ENCODE measurements at places on chromosomes 12 and 14. TPM values are rescaled to one million over a fixed set of nuclear protein-coding genes. Genes with fewer than 3 reads are reported as not detected.

The SLCO1C1 gene
- total RNA-seq = not detected

The RNASE1 gene
- not detected for total RNA-seq

The PLEK2 gene
- total RNA-seq = not detected

The TAS2R7 gene
- total RNA-seq = not detected

The YARS2 gene
- total RNA-seq = 33.7 TPM

The AQP6 gene
- total RNA-seq = 0.79 TPM

The PRH2 gene
- not detected for total RNA-seq

The CD9 gene
- total RNA-seq = not detected

DNA sequence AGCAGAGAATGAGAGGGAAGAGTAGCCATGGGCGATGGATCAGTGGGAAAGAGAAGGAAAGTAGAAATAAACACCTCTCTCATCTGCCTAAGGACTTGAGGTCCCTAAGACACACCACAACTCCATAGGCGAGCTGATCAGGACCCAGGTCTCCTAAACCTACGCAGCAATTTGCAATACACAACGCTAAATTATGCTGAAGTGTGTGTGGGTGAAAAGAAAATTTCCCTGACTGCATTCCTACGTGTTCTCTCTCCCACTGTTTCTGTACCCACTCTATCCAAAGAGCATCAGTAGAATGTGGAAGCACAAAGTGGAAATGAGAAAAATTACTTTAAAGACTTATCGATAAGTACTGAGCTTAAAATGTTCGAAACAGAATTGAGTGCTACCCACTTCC, 88.9 kb downstream of the RPS29 start:
- DNase-seq = no peak

DNA sequence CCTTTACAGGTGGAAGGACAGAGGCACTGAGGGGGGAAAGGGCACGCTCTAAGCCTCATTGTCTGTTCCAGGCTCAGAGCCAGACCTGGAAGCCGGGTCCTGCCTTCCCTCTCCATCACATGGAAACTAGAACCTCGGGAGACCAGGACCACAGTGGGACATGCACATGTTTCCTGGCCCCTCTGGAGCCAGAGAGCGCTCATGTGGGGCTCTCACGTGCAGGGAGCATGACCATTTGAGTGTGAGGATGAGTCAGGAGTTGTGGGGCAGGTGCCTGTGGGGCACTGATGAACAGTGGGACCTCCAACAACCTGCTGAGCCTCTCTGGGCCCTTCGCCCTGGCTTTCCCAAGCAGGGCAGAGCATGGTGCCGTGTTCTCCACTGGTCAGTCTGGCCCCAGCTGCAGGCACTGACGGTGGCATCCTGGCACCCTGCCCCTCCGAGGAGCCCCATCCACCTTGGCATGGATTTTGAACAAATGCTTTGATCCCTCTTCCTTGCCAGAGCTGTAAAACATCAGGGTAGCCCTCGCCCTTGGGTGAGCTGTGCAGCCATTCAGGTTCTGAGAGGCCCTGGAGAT, 100.2 kb downstream of the RIN3 start:
- DNase-seq = no peak

GRCh38 chr14:34502545-34503225, 36.8 kb downstream of the EAPP start:
- no peak for DNase-seq

DNA sequence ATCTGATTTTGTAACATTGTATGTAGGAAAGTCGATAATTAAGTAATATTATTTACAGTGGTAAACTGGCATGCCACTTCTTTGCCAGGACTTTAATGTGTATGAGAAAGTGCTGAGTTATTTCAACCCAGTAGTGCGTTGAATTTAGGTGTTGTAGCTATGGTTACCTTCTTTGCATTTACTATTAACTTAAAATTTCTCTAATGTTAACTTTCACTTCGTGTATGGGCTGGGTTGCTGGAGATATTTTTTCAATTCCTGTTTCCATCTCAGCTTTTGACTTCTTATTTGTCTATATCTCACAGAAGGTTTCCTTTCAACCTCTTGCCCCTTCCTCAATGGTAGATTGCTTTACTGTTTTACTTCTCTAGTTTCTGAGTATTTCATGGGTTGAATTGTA, 1345.6 kb downstream of the FSCB start:
- no peak for DNase-seq

GRCh38 chr14:59301354-59301753, 112.9 kb downstream of the DAAM1 start:
- peak; percentile 88 for DNase-seq

DNA sequence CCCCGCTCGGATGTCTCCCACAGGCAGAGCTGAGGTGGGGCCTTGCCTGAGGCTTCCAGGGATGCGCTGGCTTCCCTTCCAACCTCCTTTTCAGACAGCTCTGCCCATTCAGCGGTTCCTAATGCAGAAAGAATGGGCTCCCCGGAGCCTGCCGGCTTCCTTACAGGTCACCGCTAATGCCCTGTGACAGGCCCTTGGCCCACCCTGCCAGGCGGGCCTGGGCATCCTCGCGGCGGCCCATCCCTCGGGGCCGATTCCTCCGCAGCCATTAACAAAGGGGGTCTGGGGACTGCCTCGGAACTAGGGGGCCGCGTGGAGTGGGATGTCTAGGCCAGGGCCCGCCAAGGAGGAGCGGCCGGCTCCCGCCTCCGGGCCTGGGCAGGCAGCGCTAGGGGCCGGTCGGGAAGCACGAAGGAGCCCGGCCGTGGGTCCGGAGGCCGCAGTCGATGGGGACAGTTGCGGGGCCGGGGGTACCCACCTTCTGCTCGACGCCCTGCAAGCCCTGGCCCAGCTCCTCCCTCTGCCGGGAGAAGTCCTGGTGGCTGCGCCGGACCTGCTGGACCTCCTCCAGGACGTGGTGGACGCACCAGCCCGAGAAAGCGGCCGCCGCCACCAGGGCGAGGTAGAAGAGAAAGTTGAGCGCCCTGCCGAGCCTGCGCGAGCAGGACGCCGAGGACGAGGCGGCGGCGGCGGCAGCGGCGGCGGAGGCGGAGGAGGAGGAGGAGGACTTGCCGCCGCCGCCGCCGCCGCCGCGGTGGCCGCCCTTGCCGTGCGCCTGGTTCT, 738 bp downstream of the CKAP4 start:
- no peak for DNase-seq

- DNase-seq = no peak
Measured at GRCh38 chr12:46354802-46355199, 17.8 kb downstream of the SLC38A2 start.

- DNase-seq = no peak
Measured at GRCh38 chr14:90521084-90521929, 124.5 kb downstream of the CALM1 start.

DNA sequence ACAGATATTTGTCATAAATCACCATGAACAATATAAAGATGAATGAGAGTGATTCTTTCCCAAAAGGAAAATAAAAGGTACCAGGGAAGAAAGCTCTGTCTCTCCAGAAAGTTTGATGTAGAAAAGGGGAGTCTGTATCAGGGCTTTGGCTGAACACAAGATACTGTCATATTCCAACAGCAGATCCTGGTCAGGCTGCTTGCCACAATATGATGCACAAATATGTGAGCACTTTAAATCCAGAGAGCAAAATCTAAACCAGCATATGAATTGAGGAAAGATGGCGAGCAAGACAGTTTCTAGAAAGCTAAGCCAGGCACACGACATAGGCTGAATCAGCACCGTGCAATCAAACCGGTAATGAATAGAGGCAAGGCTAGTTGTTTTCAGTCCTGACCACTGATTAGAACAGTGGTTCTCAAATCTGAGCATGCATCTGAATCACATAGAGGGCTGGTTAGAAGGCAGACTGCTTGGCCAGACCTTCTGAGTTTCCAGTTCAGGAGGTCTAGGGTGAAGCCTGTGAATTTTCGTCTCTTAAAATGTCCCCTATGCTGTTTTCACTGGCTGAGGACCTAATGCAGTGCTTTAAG, 60.7 kb downstream of the PLCZ1 start:
- no peak for DNase-seq

DNA sequence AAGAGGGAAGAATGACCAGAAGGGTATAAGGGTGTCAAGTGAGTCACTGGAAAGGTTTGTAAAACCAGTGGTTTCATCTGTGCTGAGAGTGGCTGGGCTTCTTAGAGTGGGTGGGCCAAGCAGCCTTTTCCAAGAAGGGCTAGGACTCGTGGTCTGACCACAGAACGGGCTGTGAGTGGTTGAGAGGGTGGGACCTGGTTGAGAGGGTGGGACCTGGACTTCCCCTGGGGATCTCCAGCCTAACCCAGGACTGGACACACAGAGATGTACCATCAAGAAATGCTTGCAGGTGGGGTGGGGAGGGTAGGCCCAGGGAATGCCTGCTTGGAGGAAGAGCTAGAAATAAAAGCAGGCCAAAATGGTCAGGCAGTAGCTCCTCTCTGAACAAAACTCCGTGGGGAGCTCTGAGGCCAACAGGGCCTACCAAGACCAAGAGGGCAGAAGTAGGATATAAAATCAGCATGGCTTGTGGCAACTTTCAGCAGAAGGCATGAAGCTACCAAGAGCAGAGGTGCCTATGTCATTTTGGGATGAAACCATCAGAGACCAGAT, 140.5 kb downstream of the FOXN3 start:
- no peak for DNase-seq

DNA sequence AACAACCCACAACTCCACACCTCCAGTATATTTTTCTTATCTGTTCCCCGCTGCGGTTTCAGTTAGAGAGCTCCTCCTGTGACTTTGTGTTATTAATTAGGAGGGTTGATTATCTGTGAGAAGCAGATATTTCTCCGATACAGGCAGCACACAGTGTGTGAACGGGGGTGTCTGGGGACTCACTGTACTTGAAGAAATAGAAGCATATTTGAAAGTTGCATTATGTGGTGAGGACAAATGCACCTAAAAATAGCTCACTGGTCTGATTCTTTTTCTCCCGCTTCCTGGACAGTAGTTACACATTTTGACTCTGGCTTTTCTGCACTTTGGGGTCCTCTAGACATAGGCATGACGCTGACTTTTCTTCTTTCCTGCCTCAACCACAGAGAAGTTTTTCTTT, 277.7 kb downstream of the VRK1 start:
- no peak for DNase-seq

DNA sequence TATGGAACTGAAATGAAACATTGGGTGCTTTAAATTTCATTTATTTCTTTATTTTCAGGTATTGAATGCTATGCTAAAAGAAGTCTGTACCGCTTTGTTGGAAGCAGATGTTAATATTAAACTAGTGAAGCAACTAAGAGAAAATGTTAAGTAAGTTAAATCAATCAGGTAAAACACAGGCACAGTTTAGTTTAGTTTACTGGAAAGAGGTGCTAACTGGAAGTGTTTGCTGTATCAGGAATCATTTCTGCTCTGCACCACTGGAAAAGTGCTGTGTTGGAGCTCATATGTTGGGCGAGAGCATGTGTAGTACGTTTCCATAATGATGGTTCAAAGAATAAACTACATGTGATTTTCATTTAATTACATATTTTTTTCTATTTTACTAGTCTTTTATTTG, 16.7 kb downstream of the SRP54 start:
- DNase-seq = no peak

DNA sequence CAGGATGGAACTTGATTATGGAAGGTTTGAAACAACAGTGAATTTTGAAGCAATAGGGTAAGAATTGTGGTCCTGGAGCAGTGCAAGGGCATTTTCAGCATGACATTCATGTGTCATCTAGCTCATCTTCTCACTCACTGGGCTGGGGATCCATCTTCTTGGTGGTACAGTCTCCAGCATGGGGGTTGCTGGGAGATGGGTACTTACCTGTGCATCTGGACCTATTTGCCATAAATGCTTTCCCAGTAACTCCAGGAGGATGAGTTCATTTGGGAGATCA, 7.2 kb downstream of the HSP90AA1 start:
- DNase-seq = peak; percentile 63

GRCh38 chr14:71742485-71742884, 189.7 kb upstream of the RGS6 start:
- DNase-seq = no peak

- no peak for DNase-seq
Measured at GRCh38 chr14:54221432-54221803, 175.4 kb upstream of the CDKN3 start.

DNA sequence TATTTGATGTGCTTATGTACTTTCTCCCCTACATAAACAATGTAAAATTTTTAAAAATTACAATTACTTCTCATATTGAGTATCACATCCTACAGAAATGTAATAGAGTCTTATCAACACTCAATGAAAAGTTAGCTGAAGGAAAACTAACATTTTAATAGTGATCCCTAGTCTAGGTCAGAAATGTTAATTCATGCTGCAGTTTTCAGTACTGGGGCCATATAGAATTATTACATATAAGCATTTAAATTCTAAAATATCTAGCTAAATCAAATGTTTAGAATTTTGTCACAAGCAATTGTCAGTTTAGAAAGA, 37.8 kb downstream of the SLC6A15 start:
- no peak for DNase-seq

- no peak for DNase-seq
Measured at GRCh38 chr12:94080341-94081009, 67.9 kb upstream of the PLXNC1 start.

- no peak for DNase-seq
Measured at GRCh38 chr14:75053396-75054291, 2.4 kb upstream of the MLH3 start.

GRCh38 chr12:57868221-57868620, 21.7 kb upstream of the CTDSP2 start:
- no peak for DNase-seq

- DNase-seq = no peak
Measured at GRCh38 chr12:74349925-74350324, 187.7 kb upstream of the ATXN7L3B start.

DNA sequence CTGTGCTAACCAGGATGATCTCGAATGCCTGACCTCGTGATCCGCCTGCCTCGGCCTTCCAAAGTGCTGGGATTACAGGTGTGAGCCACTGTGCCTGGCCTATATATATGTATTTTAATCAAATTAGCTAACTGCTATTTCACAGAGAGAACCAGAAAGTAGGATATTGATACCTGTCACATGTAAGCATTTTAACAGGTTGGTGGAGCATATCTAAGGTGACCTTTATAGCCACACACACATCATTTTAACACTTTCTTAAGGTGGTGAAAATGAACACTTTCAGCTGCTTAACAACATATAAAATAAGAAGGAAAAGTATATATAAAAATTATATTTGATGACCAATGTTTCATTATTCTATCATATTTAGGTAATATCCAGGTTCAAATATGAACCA, 57.0 kb upstream of the ATF7IP start:
- DNase-seq = peak; percentile 38

DNA sequence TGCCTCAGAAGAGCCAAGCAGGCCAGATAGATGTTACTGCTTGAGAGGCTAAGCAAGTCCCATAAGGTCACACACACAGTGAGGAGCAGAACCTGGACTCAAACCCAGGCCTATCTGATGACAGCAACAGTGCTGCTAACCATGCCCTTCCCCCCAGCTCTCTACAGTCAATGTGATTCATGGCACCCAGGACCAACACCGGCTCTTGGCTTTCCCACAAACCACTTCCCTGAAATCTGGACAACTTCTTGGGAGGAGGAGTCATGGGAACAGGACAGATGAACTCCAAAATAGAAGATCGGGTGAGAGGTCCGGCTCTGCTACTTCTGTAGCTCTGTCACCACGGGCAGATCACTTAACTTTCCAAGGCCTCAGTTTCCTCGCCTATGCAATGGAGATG, 716 bp upstream of the PTGDR start:
- DNase-seq = no peak
